ENCODE measurements at places on chromosomes 6 and 20.

DNA sequence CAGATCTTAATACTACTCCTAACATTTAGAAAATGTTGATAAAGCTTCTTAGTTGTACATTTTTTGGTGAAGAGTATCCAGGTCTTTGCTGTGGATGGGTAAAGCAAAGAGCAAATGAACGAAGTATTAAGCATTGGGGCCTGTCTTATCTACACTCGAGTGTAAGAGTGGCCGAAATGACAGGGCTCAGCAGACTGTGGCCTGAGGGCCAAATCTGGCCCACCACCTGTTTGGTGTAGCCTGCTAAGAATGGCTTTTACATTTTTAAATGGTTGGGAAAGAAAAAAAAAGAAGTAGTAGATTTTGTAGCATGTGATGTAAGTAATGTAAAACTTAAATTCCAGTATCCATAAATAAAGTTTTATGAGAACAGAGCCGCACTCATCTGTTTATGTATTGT lies 19.4 kb upstream of the MAPK13 start:
- DNase-seq, result no peak

GRCh38 chr20:20513720-20514119 lies 145.8 kb downstream of the INSM1 start:
- no peak for DNase-seq

DNA sequence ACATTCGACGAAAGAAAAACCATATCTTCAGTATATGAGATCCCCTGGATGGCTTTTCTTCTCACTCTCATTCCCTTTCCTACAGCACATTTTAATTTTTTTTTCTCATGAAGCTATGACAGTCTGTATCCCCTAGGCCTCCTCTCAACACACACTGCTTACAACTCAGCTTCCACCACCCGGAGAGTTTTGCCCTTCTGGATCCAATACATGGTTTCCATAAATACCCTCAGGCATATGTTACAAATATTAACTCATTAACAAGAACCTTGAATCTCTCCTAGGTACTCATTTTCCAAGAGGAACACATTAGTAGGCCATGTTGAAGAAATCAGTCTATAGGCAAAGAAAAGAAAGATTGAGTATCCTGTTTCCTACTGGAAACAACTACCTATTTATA lies 44.0 kb downstream of the PAK5 start:
- no peak for DNase-seq

GRCh38 chr6:5055118-5055517 lies 30.0 kb upstream of the PPP1R3G start:
- no peak for DNase-seq

GRCh38 chr20:4383961-4384360 lies 337.7 kb upstream of the PRND start:
- DNase-seq, result no peak
